ENCODE measurements at places on chromosomes 12 and 14.

DNA sequence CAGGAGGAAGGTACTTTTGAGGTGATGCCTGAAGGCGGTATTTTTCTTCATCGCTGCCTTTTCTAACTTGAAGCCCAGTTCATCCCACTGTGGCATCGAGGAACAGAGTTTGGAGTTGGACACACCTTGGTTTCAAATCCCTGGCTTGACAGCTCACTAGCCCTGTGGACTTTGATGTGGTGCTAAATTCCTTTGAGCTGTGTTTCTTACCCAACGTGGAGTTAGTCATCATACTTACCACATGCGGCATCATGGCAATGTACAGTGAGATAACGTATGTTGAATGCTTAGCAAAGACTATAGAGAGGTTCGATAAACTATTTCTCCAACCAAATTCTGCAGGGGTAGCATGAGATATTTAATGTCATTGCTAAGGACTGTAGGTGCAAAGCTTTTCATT lies 3.4 kb downstream of the PLEKHG3 start:
- no peak for DNase-seq

DNA sequence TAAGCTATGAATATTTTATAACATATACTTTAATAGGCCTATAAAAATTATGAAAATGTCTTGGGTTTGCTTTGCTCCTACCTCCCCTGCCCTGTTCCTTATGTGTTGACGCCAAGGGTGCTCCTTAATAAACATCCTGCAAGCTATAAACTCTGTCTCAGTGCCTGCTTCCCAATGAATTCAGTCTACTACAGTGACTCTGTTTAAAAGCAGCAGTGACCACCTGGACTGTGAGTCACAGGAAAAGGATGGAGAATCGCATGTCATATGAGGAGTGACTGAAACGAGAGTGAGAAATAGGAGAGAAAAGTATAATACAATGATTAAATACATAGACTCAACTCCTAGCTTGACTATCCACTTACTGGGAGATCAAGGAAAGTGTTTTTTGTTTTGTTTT lies 41.1 kb upstream of the CFAP54 start:
- no peak for DNase-seq

GRCh38 chr14:61491224-61491623 lies 169.8 kb downstream of the PRKCH start:
- DNase-seq = no peak

DNA sequence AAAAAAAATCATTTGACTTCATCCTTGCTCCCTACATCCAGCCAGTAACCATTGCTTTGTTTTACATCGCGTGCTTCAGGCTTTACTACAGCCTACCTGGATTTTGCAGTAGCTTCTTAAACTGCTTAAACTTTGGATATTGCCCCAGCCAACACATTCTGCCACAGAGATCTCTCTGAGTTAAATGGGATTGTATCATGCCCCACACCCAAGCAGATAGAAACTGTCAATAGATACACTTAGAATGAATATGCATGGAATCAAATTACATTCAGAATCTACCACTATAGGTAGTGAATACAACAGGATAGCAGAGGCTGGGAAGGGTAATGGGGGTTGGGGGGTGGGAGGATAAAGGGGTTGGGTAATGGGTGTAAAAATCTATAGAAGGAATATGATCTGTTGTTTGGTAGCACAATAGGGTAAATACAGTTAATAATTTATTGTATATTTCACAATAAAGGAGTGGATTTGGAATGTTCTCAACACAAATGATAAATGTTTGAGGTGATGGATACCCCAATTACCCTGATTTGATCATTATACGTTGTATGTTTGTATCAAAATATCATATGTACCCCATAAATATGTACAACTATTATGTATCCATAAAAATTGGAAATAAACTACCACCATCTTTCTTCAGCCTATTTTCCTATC lies 2.7 kb upstream of the MYRFL start:
- no peak for DNase-seq

DNA sequence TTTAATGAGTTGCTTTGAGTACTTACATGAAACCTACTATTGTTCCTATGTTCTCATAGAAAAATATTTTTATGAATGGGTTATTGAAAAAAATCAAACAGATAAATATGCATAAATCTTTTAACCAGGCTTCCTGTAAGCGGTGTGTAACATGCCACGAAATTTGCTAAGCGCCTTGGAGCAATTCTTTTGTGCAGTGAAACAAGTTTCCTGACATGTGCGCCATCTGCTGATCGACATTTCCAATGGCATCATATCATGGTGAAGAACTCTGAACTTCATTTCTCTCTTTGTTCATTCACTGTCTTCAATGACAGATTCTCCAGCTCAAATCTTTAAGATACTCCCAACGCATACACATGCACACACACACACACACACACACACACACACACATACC lies 145.6 kb upstream of the NAV3 start:
- DNase-seq = no peak

DNA sequence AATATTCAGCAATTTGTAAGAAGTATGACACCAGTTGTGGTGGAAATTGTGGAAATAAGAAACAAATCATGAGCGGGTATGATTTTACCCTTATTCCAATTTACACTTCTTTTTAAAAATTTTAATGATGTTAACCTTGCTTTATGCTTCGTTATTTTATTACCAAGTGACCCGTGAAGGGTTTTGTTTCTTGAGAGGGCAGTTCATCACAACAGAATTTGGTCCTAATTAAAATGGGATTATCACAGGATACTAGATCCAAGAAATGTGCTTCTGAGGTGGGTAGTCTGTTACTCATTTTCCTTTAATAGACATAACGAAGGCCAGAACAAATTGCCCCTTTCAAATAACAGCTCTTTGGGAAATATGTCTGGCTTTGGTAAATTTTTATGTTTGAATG lies 25.5 kb upstream of the RASSF8 start:
- DNase-seq = no peak
